Mesenteric fat pad (tissue), 1 donor: ENCODE measurements at places on chromosomes 5 and 9.
A peak's percentile ranks its signal among the peaks of the same experiment; 100 is the strongest.

- no peak for DNase-seq
Measured at GRCh38 chr9:129146441-129146941, 31.6 kb downstream of the IER5L start.

DNA sequence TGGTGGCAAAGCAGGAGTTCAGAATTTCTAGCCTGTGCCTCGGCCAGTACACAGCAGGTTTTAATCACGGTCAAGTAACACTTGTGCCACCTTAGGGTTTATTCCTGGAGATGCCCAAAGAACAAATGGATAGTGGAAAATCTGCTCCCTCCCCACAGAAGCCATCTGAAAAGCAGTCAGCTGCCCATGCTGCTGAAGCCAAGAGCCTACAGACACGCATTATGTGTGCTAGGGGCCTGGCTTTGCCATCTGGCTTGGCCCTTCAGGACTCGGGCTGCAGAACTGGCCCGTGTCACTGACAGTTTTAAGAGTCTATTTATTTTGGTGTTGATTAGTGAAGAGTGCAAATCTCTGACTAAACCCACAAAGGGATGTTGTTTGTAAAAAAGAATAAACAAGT lies 11.1 kb downstream of the ARSB start:
- no peak for DNase-seq

DNA sequence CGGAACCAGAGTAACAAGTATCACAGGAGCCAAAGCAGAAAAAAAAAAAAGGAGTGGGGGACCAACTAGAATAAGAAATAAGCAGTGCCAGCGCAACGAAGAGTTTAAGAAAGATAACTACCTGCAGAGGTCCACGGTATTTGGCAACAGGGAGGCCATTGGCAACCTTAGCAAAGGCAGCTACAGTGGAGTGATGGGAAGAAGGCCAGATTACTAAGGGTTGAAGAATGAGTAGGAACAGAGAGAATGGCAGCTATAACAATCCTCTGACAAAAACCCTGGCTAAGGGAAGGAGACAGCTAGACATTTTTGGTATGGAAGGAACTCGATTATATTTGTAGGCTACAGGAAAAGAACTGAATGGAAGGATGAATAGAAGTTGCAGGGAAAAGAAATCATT lies 93.4 kb upstream of the DMAC1 start:
- no peak for DNase-seq

GRCh38 chr5:170254056-170254455 lies 21.3 kb downstream of the C5orf58 start:
- DNase-seq: no peak

DNA sequence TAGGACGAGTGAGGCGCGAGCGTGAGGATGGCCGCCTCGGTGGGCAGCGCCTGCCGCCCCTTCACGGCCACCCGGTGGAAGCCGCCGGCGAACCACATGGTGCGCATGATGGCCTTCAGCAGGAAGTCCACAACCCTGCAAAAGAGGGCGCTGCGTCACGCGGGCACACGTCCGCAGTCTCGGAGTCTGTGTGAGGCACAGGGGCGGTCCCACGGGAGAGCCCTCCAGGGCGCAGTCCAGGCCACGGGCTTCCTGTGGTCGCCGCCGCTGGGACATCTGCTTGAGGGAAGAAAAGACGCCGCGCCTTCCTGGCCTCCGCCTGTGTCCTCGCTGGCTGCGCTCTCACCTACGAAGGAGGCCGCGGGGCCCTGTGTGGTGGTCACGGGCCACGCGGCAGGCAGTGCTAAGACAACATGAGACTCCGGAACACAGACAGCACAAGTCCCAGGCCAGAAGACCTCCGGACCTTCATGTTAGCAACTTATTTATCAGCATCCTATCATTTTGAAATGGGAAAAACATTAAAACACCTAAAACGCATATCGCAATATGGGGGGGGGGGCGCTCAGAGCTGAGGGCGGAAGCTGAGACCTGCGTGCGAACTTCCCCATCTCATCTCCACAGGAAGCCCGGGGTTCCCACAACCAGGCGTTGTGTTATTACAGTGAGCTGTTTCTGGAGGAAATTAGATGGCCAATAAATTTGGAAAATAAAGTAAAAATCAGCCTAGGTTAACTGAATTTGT lies 28.8 kb downstream of the LPCAT1 start:
- no peak for DNase-seq

- DNase-seq: no peak
Measured at GRCh38 chr5:72366324-72366976, 46.3 kb downstream of the PTCD2 start.

GRCh38 chr9:136902259-136902821 lies 16.0 kb downstream of the TRAF2 start:
- no peak for DNase-seq

GRCh38 chr5:174454464-174454863 lies 269.9 kb upstream of the MSX2 start:
- DNase-seq: no peak

DNA sequence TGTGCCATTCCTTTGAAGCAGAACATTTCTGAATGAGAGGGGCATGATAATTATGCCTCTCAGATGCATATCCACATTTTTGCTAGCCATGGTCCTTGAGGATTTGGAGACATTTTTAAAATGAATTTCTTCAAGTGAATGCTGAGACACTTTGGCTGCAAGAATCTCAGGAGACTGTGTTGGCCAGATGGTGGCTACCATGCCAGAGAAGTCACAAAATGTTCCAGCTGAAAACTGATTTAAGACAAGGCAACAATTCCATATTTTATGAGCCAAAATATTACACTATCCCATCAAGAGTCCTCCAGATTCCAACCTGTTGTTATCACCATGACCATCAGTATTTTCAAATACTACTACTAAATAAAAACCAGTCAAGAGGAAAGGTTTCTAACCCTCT lies 859.5 kb upstream of the DMAC1 start:
- no peak for DNase-seq

DNA sequence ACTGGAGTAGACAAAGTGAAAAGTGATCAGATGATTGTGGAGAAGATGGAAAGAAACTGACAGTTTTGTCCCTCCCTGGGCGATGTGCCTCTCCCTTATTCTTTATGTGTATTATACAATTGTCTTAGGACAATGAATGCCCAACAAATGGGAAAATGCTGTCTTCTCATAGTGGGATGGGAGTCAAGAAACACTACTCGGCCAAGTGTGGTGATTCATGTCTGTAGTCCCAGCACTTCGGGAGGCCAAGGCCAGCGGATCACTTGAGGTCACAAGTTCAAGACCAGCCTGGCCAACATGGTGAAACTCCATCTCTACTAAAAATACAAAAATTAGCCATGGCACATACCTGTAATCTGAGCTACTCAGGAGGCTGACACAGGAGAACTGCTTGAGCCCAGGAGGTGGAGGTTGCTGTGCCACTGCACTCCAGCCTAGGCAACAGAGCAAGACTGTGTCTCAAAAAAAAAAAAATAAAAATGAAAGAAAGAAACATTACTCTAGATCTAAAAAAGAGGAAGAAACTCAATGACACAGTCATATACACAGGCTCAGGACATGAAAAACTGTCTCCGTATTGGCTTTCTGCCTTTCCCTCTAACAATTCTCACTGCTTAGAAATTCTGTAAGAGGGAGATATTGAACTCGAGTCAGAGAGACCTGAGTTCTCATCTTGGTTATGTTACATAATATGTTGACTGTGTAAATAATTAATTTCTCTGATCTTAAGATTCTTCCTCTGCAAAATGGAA lies 67.9 kb upstream of the TARS1 start:
- no peak for DNase-seq

DNA sequence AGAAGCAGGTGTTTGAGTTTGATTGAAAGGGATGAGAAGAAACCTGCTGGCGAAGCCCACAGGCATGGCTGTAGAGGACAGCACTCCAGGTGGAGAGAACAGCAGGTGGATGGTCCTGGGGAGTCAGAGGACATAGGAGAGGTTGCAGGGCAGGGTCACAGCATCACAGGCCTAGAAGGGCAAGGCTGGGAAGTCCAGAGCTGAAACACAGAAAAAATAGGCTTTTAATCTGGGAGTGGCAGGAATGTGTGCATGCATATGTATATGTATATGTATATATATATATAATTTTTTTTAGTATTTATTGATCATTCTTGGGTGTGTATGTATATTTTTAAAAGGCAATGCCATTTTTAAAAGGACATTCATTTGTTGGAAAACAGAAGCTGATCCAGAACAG lies 118.4 kb downstream of the ADAMTS16 start:
- no peak for DNase-seq

- DNase-seq: no peak
Measured at GRCh38 chr5:6377582-6377904, 804 bp downstream of the MED10 start.

GRCh38 chr9:15222313-15222712 lies 84.7 kb downstream of the TTC39B start:
- DNase-seq: no peak

DNA sequence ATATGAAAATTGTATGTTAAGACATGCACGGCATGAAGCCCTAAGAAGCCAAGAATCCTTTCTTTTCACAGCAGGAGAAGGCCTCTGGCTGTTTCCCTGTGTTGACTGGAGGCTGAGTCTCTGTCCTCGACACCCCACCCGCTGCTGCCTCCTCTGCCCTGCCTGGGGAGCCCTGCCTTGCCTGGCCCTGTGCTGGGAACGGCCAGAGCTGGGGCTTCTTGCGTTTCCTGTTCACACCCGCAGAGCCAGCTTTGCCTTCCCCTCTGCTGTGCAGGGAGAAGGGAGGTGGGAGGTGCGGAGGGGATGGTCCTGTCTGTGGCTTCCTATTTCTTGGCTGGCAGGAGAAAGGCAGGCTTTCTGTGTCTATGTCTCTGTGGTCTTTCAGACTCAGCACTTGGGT lies 6.9 kb upstream of the GMCL2 start:
- no peak for DNase-seq

DNA sequence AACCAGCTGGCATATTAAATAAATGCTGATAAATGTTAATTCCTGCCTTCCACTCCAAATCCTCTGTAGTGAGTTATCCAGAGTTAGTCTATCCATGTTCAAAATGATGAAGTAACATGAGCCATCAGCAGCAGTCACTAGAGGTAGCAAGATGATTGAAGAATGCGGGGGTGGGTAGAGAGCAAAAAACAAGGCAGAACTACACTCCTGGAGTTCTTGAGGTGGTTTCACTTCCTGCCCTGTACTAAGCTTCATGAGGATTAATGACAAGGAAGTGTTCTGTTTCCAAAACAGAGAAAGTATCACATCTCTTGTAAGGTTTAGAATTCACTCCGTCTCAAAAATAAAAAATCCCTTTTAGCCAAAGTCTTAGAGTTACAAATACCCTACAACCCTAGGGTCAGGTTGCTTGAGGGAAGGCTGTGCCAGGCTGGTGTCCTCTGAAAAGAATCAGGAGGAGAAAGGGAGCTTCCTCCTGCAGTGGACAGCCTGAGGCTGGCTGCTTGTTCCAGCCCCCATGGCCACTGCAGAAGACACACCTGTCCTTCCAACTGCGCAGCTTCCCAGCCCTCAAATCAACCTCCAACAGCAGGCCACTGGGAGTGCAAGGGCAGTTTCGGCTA lies 180.2 kb downstream of the DENND1A start:
- no peak for DNase-seq

GRCh38 chr5:140672455-140673186 lies 755 bp downstream of the DND1 start:
- no peak for DNase-seq

DNA sequence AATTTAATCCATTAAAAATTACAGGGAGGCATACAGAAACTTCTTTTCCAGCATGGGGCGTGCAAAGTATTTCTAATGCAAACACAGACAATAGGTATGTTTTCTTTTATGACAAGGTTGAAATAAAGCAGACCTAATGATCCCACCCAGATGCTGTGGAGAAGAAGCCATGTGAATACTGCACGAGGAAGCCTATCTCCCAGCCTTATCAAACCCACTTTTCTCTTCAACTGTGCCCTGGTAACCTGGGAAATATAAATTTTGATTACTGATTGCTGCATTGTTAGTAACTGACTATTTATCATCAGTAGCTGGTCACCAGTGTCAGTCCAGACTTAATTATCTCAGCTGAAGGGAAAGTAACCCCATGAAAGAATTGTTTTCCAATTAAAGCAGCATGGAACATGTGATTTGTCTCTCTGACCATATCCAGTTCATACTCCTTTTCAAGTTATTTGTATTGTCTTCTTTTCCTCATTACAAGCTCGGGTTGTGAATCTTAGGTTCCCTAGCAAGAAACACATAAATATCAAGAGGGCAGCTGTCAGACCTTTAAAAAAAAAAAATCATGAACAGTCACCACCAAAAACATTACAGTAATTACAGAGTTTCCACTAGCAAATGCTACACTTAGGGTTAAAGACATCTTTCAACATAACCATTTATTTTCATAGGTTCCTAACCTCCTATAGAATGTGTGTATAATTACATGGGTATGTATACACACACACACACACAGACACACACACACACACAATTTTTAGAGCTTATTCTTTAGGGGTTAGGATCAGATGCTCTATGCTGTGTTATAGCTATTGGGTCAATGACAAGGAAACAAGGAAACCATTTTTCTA lies 50.3 kb downstream of the SEMA6A start:
- DNase-seq: no peak

GRCh38 chr5:139955053-139955605 lies 88.0 kb downstream of the NRG2 start:
- DNase-seq: no peak

GRCh38 chr9:136051837-136052471 lies 43.1 kb downstream of the NACC2 start:
- peak; percentile 89 for DNase-seq

- DNase-seq: no peak
Measured at GRCh38 chr5:135599421-135600151, 20.8 kb upstream of the CXCL14 start.

DNA sequence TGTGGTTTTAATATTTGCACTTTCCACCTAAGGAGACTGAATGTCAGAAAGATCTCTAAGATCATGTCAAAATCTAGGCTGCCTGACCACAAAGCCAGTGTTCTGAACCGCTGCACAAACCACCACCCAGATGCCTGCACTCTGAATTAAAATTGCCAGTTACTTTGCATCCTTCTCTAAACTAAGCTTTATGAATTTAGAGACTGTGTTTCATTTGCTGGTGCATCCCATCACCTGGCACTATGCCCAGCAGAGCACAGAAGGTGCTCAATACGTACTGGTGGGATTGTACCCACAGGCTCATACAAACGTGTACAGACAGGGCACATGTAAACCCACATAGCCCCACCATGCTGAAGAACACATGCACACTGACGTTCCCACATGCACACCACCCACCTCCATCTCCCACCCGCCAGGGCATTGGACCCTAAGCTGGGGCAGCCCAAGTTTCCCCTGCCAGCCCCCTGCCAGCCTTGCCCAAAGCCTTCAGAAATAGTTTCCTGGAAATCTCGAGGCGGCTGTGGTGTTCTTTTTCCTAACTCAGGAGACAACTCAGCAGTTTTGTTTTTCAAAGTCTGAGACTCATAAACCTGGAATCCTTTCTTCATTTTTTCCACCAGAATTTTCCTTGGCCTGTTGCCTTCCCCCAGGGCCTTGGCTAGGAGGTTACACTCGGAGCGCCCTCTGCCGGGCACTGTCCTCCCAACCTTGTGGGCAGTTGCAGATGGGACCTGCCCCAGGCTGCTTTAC lies 9.6 kb upstream of the TRAF1 start:
- peak; percentile 95 for DNase-seq

- DNase-seq: no peak
Measured at GRCh38 chr9:35488021-35488420, 1.9 kb upstream of the RUSC2 start.
